ENCODE measurements at places on chromosomes 16 and 17.

DNA sequence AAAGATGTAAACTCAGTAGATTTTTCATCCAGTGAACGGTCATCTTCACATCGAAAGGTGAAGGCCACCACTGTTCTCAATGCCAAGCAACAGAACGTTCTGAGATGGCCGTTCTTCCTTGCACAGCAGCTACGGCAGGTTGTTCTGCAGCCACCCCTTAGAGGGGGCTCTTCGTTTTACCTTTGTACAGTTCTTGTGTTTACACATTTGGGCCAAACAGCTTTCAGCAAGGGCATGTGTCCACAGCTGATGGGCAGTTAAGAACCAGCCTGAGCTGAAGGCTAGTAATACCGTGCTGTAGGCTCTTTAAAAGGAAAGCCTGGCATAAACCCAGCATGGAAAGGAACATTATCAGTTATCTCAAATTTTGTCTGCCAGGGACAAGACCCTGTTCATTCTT, 15.9 kb downstream of the PLD6 start:
- DNase-seq, result no peak

DNA sequence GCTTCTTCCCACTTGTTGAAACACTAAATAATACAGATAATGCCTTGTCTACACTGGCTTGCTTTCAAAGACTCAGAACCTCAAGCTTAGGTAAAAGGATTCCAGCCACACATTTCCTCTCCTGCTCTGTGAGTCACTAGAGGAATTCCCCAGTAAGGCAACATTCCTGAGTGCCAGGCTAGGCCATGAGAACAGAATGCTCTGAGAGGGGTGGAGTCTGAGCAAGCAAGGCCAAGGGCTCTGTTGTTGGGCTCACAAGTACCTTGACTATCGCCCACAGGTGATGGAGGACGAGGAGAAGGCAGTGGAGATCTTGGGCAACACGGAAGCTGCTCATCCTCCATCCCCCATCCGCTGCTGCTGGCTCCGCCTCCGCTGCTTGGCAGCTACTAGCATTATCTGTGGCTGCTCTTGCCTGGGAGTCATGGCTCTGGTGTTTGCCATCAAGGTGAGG, 6.7 kb upstream of the PHKG2 start:
- peak; percentile 81 for DNase-seq

DNA sequence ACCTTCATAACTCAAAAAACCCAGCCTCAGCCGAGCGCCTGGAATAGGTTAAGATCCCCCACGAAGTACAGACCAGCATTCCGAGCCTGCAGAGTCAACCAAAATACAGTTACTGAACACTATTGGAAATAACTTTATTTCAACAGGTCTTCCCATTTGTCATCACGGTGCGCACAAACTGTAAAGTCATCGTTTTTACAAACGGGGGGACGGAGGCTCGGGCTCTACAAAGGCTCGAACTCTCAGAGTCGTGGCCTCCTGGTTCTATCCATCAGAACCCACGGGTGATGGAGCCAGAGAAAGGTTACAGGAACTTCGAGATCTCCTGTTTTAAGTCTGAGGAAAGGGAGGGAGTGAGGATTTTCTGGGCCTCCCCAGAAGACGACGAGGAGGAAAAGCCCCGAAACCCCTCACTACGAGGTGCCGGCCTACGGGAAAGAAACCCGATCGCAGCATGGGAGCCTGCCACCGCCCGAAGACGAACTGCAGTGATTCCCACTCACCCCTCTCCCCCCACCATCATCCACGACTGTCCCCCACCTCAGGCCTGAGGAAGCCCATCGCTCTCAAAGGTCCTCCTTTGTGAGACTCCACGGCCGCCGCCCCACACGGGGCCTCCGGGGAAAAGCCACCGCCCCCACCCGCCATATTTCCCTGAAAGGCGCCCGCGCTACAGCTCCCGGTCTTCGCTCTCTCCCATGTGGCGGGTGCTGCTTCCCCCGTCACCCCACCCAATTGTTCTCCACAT, 917 bp downstream of the YWHAE start:
- DNase-seq, result no peak

- no peak for DNase-seq
Measured at GRCh38 chr16:31334934-31335333, 20.0 kb upstream of the ITGAX start.

DNA sequence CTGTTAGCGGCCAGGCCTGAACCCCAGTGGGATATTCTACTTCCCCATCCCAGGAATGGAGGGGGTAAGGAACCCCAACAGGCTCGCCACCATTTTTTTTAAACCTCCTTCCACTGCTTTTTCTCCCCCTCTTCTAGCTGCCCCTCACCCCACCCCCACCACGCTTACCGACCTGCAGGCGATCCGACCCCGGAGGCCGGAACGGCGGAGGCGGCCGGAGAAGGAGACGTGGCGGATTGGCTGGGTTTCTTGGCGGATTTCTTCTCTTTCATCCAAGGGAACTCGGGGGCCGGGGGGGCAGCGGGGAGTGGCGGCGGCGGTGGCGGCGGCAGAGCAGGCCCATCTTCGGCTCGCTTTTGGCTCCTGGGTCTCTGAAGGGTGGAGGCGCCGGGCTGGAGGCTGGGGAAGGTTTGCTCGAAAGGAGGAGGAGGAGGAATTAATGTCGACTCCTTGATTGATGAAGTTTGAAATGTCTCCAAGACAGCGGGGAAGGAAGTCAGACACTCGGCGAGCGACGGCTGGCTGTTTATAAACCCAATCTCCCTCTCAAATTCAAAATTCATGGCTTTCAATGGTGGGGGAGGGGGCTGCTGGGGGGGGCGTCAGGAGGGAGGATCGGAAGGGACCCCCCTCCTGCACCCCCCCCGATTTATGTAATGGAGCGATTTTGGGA, 424 bp downstream of the HOXB2 start:
- DNase-seq, result no peak

- DNase-seq, result no peak
Measured at GRCh38 chr16:2784358-2785100, 2.8 kb downstream of the PRSS33 start.

GRCh38 chr17:37088459-37088858, 139.7 kb downstream of the AATF start:
- DNase-seq, result peak; percentile 24

DNA sequence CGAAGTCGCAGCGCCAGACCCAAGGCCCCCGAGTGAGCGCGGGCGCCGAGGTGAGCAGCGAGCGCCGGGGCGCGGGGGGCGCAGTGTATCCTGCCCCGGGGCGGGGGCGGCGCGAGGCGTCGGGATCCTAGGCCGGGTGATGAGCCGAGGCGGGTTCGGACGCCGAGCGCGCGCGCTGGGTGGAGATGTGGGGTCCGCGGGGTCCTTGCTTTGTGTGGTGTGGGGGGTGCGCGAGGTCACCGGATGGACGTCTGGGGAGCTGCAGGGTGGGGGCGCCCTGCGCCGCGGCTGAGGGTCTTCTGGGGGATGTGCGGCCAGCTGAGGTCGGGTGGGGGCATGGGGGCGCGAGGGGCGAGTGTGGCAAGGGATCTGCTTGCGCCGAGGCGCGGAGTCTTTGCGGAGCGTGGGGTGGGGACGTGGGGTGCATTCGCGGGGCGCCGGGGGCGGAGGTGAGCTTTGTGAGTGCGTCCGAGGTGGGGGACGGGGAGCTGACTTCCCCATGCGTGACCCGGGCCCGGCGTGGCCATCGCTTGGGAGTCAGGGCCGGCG, 560 bp downstream of the RAI1 start:
- DNase-seq, result no peak

DNA sequence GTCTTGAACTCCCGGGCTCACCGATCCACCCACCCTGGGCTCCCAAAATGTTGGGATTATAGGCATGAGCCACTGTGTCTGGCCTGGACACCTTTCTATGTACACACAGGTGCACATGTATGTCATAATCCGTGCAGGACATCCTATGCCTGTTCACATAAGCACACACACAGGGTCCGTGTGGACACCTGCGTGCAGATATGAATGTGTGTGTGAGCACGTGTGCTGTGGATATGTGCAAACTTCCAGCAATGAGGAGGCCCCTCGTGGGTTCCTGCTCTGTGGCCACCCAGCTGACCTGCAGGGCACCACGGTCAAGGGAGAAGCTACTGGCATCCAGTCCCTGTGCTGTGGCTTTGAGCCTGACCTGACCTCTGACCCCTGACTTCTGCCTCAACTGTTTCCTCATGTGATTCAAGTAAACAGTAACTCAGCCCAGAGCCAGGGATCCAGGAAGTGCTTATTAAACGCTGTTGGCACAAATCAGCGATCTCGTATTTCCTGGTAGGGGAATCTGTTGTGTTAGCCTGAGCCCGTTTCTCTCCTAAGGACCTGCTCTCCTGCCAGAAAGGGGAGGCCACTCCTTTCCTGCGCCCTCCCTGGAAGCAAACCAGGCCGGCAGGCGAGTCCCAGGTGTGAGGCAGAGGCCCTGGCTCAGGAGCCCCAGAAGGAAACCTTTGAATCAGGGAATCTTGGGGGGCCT, 6.5 kb downstream of the CPNE7 start:
- no peak for DNase-seq

DNA sequence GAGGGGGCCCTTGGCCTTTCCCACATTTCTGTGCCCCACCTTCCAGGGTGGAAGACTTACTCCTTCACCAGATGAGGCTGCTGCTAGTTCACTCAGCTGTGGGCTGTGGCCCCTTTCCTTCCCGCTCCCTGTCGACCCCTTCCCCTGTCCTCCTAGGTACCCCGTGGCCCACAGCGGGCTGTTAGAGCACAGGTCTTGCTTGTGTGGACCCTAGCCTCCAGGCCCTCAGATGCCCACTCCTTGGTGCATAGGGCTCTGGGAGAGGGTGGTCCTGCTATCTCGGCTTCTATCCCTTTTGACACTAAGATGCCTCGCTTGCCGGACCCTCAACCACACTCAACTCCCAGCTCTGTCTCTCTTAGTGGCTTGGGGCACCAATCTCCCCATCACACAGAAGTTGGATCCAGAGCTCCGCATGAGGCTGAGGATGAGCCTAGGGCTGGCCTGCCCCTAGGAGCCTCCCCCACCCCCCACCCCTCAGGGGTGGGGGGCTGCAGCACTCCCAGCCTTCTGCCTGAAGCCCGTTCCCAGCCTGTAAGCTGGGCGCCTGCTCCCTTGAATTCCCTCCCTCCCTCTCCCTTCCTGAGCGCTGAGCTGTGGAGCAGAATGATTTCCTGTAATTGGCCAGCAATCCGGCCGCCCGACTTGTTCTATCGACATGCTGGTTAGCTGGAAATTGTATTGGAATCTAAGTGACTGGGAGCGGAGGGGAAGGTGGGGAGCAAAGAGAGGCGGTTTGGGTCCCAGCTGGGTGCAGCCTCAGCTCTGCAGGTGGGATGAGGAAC, 30.9 kb downstream of the DCAKD start:
- DNase-seq, result peak; percentile 15

- DNase-seq, result peak; percentile 18
Measured at GRCh38 chr17:12729086-12729485, 60.2 kb upstream of the ARHGAP44 start.

DNA sequence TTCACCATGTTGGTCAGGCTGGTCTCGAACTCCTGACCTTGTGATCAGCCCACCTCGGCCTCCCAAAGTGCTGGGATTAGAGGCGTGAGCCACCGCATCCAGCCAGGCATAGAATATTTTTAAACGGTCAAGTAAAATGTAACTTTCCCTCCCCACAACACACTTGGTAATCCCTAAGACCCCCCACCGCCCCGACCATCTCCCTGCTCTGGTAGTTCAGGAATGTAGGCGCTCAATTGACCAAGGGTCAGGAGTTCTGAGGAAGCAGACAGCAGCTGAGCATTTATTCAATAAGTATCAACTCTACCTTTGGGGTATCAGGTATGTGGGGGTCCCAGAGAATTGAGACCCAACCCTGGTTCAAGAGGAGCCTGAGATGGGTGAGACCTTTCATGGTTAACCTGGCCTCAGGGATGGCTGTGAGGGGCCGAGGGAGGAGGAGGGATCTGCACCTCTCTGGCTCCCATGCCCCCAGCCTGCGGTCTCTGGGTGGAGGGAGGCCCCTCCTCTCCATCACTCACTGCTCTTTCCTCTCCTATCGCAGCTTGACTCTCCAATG, 48.4 kb upstream of the TOB1 start:
- DNase-seq, result no peak

DNA sequence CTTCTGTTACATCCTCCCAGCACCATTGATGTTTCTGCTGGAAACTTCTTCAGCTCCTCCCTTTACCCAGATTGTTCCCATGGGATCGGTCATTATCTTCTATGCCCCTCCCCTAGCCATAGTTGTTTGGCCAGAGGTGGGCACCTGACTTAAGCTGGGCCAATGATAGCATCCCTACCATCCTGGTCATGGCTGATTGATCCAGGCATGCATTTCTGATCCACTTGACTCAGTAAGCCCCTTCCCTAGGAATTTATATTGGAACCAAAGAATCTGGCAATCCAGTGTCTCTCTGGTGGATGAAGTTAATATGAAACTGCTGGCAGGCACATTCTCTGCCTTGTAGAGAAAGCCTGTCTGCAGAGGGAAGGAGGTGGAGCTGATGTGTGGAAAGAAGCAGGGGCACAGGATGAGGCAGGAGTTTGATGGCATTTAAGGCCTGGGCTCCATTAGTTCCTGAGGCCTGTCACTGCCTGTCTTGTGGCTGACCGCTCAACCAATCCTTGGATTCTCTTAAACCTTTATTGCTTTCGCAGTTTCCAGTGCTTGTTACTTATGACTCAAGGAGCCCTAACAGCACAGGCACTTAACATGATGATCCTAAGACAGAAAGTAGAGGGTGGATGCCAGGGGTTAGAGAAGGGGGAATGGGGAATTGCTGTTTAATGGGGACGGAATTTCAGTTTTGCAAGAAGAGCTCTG, 152.4 kb downstream of the ABCC12 start:
- no peak for DNase-seq

DNA sequence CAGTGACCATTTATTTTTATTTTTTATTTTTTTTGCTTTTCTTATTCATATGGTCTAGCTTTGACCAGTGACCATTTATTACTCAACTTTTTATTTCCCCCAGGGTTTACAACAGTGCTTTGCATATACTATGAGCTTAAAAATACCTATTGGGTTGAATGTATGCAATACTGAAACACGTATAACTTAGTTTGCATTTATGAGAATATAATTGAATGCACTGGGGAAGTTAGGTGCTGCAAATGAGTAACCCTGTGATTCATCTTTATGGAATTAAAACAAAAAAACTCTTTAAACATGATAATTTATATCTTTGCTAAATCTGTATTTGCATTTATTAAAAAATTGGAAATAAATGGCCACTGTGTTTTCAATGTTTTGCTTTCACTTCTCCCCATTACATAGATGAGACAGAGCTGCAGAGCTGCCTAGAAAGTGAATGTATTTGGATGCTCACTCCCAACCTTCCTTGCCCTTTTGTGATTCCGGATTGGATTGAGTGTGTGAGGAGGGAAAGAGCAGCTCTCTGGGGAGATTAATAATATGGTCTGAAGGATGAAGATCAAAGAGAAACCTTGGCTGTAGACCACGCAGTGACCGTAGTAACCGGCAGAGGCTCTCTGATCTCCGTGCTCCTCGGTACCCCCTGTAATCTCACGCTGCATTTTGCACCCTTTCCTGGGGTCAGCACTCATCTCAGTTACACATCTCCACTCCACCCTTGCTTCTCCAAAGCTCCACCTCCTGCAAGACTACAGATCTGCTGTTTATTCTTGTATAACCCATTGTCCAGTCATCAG, 14.3 kb downstream of the TMEM100 start:
- DNase-seq, result no peak

Measured in brain microvascular endothelial cell (primary cell).